ENCODE measurements at places on chromosomes 4 and X.
A peak's percentile ranks its signal among the peaks of the same experiment; 100 is the strongest.

GRCh38 chr4:37815591-37815990 is 10.9 kb upstream of the PGM2 start:
- no peak for DNase-seq

DNA sequence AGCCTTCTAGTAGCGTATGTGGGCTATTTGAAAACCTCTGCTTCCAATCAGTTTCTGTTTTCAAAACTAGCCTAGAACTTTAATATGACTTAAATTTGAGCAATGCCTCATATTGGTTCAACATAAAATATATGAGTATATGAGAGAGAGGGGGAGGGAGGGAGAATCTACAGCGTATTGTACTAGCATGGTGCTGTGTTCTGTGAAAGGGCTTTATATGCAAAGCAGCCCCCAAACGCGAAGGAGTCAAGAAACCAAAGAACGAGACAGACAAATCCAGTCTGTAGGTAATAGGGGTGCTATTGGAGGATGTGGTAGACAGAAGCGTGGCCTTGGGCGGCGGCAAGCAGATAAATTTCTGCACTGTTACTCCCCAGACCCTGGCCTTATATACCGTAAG is 784 bp upstream of the ANXA5 start:
- no peak for DNase-seq

DNA sequence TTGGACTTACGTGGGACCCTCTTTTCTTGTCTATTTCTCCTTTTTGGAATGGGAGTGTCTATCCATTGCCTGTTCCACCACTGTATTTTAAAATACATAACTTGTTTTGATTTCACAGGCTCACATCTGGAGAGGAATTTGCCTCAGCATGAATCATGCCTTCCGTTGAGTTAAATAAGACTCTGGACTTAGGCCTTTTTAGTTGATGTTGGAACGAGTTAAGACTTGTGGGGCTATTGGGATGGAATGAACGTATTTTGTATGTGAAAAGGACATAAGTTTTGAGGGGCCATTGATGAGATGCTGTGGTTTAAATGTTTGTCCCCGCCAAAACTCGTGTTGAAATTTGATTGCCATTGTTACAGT is 66.2 kb downstream of the BEX3 start:
- no peak for DNase-seq

- peak; percentile 91 for DNase-seq
Observed at GRCh38 chr4:99949034-99949998, 759 bp downstream of the H2AZ1 start.

DNA sequence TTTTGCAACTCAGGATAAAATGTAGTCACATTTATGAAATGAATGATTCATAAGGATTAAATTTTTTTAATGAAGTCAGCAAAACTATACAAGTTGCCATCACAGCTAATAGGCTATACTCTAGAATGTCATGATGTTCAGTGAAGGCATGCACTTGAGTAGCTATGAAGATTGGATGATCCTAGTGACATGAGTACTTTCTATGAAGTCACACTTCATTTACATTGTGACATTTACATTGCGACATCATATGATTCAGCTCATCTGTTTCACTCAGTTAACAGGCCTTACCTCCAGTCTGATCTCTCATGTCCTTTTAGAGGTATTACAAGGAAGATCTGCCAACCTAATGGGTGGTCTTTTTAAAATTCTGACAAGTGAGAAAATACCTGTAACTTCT is 82.7 kb upstream of the FGF13 start:
- DNase-seq, result no peak

- DNase-seq, result peak; percentile 95
Observed at GRCh38 chr4:3531879-3532750, at the start of gene LRPAP1. LRPAP1 (minus strand) TSS chr4:3532422; CDS start chr4:3532412, 10 bp downstream.

DNA sequence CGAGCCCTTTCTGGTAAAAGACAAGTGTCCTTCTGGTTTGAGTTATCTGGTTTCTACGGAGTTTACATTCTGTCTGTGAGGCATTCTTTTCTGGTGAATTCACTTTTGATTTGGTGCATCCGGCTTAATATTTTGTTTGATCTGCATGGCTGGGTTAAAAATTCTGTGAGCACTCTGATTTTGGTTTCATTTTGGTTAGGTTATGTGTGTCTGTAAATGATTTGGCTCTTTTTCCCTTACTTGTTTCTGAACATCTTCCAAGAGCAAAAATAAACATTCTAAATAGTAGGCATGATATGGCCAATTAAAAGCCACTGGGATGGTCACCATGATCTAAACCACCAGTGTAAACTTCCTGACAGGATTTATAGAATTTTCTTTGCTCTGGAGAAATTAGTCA is 85.7 kb upstream of the PTPN13 start:
- DNase-seq, result no peak

DNA sequence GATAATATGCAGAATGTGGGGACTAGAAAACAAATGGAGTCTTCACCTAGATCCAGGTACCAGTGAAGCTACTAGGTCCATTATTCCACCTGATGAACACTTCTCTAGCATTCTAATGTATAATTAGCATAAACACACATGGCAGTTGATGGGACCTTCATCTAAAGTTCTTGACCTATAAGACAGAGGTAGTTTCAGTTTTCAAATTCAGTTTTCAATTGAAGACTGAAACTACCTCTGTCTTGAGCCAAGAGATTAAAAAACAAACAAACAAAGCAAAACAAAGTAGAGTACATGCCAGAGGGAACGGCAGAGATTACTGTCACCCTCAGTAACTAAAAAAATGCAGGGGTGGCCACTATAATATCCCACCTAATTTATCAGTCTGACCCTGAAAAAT is 199.9 kb upstream of the NEIL3 start:
- no peak for DNase-seq
